ENCODE measurements at places on chromosomes 4 and X. TPM values are rescaled to one million over a fixed set of nuclear protein-coding genes. Genes with fewer than 3 reads are reported as not detected.
A peak's percentile ranks its signal among the peaks of the same experiment; 100 is the strongest.

The STPG2 gene
- 1.5 TPM for total RNA-seq

GRCh38 chrX:54043541-54044125, 640 bp downstream of the PHF8 start:
- DNase-seq: peak; percentile 64

DNA sequence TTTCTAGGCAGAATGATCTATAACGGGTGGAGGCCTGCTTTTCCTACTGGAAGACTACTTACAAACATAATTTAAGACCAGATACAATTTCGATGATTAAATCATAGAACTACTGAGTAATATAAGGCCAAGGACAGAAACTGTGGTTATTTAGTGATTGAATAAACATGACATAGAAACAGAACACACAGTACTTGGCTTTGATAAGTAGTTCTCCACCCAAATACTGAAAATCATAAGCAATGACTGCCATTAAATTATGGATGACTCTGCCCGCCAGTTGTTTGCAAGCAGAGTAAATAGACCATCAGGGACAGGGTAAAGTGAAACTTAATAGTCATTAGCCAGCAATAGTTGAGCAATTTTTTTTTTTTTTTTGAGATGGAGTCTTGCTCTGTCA, 17.2 kb upstream of the SMIM14 start:
- no peak for DNase-seq

The DSPP gene
- total RNA-seq: not detected

- DNase-seq: no peak
These were observed 13.1 kb upstream of the NDST4 start for GRCh38 chr4:115126491-115126890.

DNA sequence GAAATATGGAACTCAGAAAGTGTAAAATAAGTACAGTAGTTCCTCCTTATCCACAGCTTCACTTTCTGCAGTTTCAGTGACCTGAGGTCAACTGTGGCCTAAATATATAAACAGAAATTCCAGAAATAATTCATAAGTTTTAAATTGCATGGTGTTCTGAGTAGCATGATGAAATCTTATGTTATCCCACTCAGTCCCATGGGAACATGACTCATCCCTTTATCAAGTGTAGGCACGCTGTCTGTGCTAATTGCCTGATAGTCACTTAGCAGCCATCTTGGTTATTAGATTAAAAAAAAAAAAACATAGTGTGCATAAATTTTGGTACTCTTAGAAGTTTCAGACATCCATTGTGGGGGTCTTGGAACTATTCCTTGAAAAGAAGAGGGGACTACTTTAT, 983.4 kb upstream of the ADGRL3 start:
- no peak for DNase-seq

DNA sequence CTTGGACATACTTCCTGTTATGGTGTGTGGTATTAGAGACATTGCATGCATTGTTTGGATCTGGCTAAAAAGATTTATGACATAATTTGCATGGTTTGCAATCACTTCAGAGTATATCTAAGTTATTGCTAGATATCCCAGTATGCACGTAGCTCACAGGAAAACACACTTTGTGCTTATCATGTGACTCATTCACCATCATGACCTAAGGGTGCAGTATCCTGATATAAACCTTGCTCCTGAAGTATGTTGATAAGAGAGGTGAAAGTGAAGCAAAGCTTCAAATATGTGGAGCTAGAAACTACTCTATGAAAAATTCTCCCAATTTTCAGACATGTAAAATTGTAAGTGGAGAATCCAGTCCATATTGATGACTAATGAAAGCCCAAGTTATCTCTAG, 46.9 kb upstream of the GRXCR1 start:
- no peak for DNase-seq

DNA sequence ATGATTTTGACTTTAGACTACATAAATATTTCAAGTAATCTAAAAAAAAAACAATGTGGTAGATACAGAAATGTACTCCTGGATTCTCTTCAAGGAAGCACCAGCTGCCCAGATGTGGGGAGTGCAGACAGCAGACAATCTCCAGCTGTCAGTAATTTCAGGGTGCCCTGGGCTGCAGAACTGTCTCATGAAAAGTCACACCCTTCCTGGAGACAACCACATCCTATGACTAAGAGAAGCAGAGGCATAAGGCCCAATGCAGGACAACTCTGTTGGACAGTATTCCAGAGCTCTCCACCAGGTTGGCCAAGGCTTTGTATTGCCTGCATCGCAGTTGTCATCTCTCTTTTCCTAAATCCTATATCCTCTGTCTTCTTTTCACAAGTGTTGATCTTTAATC, 34.4 kb upstream of the BLTP1 start:
- no peak for DNase-seq

GRCh38 chr4:147760695-147761094, 28.8 kb downstream of the ARHGAP10 start:
- no peak for DNase-seq

DNA sequence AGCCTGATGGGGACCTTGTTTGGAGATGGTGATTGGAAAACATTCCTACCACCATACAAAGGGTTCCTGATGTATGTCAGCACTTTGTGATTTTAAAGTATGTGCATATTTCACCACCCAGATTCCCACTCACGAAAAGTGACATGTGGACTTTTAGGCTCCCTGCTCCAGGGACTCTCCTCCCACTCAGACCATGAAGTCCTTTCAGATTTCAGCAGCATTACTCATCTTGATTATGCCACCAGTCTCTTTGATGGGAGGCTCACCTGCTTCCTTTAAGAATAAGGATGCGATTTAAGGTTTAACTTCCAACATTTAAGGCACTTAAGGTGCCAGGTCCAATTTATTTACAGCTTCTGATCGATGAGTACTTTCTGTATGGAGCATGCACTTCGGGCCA, 204.4 kb downstream of the PPARGC1A start:
- no peak for DNase-seq

DNA sequence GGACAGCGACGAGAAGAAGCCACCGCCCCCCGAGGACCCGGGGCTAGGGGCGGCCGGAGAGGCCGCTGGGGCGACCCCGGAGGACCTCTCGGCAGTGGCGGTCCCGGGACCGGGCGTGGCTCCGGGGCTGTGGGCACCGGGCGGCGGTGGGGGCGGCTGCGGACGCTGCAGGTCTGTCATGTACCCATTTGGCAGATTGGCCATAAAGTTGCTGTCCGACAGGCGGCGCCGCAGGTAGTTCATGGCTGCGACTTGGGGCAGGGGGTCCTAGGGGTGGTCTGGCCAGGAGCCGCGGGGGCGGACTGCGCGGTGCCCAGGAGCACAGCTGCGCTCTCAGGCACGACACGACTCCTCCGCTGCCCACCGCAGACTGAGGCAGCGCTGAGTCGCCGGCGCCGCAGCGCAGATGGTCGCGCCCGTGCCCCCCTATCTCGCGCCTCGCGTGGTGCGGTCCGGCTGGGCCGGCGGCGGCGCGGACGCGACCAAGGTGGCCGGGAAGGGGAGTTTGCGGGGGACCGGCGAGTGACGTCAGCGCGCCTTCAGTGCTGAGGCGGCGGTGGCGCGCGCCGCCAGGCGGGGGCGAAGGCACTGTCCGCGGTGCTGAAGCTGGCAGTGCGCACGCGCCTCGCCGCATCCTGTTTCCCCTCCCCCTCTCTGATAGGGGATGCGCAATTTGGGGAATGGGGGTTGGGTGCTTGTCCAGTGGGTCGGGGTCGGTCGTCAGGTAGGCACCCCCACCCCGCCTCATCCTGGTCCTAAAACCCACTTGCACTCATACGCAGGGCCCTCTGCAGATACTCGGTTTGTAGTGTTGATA, at the start of gene SYN1:
TSS of gene SYN1 (minus strand) at position 372 of the 817 bp plus-strand sequence. CDS start at position 243, 129 bp downstream.
- DNase-seq: peak; percentile 88

The RTL3 gene
- not detected for total RNA-seq

DNA sequence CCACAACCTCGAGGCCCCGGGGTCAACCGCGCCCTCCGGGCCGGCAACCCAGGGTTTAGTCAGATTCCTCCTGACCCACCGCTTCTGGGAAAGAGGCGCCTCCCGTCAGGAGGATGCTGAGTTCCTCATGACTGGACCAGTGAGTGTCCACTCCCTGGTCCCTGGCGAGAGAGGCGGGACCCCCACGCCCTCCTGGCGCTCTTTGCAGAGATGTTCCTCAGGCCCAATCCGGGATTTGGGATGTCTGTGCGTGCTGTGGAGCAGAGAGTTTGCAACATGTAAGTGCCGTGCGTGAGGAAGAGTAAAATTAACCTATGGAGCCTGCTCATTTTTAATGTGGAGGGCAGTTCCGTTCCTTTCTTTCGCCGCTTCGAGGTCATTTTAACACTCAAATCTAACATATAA, 824 bp upstream of the UGDH start:
- peak; percentile 92 for DNase-seq

The AKAP14 gene
- not detected for total RNA-seq

DNA sequence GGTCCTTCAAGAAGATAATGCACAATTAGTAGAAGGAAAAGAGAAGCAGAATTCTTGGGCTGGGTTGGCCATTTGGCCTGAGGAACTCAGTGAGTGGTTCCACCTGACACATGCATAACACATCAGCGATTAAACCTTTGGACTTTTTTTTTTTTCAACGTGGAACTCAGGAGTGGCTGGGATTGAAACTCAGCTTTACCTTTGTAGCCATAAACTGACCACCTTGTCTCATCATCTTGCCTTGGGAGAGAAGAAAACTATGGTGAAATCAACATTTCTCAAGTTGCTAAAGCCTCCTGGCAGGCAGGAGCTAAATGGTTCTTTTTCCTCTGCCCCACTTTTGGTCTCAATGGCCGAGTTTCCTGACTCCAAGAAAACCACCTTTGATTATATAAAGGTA, 16.3 kb downstream of the PTTG2 start:
- no peak for DNase-seq

DNA sequence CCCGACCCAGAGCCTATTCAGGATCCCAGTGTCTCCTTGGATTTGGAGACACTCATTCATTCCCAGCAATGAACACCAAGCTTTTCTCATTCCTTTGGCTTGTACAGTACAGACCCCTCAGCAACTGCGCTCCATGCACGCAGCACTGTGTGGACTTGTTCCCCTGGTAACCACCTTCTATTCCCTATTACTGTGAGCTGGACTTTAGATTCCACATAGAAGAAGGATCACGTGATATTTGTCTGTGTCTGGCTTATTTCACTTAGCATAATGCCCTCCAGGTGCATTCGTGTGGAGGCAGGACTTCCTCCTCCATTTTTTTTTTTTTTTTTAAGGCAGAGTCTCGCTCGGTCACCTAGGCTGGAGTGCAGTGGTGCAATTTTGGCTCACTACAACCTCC, 106.4 kb downstream of the PHKA2 start:
- DNase-seq: no peak

GRCh38 chr4:100935090-100935489, 412.2 kb downstream of the PPP3CA start:
- no peak for DNase-seq

- no peak for DNase-seq
These were observed 135.3 kb upstream of the MID1 start for GRCh38 chrX:10755439-10756334.

DNA sequence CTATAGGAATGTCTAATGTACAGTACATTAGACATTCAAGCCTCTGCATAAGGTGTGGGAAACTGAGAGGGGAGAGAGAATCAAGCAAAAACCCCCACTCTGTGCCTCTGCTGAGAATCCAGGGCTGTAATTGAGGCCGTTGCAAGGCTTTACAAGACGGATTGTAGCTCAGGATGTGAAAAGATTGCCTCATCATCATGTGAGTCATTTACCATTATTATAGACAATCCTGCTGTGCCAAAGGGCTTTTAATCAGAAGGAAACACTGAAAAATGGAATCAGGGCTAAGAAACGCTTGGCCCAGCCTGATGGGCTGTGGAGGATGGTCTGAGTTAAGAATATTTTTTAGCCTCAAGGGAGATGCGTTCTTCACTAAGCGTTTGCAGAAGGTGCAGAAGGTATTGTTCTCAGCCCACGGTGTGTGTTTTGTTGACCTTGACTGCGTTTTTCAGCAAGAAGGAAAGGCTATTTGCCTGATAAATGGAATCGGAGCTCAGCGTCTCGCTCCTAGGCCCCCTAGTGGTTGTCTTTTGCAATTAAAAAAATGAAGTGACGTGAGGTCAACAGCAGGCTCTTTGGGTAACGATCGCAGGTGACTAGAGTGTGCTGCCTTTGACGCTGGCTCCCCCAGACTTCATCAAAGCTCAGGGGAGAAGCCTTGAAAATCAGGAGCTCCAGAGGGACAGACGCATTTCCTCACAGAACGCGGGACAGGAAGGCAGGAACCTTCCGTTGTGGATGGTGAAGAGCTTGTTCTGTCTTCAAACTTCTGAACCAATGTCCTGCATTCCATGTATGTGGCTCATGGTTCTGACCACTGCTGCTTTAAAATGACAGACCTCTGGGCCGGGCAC, 18.1 kb upstream of the CHRNA9 start:
- peak; percentile 61 for DNase-seq

DNA sequence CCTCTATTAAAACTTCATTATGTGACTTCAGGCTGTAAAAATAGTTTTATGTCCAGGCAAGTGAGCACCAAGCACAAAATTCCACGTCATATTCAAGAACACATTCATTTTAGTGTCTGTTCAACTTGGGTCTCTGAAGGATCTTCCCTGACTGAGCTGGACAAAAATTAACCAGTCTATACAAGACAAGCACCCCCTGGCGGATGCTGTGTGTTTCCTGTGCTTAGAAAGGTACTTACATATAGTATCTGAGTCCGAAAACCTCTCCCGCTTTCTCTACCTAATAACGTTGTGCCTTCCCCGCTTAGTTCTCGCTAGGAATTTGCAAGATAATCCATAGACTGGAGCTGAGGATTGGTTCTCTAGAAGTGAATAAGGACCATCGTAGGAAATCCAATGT, 2214.5 kb upstream of the TENM3 start:
- DNase-seq: no peak

- no peak for DNase-seq
These were observed 33.3 kb upstream of the HPF1 start for GRCh38 chr4:169791062-169791461.

The CD38 gene
- 3.4 TPM for total RNA-seq

DNA sequence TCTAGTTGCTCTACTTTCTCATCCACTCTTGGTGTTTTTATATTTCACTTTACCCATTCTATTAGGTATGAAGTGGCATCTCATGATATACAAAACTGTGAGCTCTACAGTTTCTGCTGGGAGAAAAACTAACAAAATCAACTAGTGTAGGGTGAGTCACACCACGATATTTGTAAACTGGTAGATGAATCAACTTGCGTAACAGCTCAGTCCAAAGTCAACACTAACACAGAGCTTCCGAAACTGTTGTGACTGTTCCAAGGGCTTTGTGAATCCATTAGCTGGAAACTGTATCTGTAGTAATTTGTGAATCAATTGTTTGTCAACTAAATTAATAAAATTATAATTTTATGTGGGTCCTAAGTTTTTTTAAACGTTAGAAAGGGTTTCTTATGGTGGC, 119.8 kb upstream of the TSPAN5 start:
- DNase-seq: no peak

The RPA4 gene
- 2.7 TPM for total RNA-seq

GRCh38 chrX:68372665-68373064, 60.6 kb downstream of the OPHN1 start:
- DNase-seq: no peak

DNA sequence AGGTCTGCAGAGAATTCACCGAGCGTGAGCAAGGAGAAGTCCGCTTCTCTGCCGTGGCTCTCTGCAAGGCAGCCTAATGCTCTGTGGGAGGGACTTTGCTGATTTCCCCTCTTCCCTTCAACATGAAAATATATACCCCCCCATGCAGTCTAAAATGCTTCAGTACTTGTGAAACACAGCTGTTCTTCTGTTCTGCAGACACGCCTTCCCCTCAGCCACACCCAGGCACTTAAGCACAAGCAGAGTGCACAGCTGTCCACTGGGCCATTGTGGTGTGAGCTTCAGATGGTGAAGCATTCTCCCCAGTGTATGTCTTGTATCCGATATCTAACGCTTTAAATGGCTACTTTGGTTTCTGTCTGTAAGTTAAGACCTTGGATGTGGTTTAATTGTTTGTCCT, 11.3 kb downstream of the UCHL1 start:
- DNase-seq: no peak

- no peak for DNase-seq
These were observed 72.9 kb downstream of the WDR19 start for GRCh38 chr4:39255266-39255665.

The PCSK1N gene
- total RNA-seq: 0.67 TPM
